ENCODE measurements at places on chromosomes 1 and 21.

DNA sequence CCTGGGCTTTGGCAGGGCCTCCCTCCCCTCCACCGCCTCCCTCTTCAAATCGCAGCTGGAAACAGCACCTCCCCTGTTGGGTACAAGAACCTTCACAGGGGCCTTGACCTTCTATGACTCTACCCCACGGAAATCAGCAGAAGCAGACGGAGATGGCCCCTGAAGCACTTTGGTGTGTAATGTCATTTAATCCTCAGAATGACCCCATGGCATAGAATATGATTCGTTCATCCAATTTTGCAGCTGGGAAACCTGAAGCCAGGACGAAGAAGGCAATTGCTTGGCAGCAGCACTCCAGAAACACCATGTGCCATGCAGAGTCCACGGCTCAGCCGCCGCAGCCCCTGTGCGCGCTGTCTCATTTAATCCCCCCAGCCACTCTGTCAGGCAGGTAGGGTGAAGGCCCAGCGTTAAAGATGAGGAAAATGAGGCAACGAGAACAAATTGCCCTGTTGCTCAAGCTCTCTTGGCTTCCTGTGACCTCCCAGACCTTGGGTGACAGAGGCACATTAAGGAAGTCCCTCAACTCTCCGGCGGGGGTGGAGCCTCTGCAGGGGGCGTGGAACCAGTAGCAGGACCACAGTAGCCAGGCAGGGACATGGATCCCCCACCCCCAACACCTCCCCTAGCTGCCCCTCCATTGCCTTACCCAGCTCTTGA, 25.8 kb upstream of the LAPTM5 start:
- DNase-seq, result no peak

- no peak for DNase-seq
Observed at GRCh38 chr1:4315202-4315601, 339.2 kb upstream of the AJAP1 start.

GRCh38 chr1:243844186-243844585, 5.9 kb downstream of the AKT3 start:
- DNase-seq, result no peak

DNA sequence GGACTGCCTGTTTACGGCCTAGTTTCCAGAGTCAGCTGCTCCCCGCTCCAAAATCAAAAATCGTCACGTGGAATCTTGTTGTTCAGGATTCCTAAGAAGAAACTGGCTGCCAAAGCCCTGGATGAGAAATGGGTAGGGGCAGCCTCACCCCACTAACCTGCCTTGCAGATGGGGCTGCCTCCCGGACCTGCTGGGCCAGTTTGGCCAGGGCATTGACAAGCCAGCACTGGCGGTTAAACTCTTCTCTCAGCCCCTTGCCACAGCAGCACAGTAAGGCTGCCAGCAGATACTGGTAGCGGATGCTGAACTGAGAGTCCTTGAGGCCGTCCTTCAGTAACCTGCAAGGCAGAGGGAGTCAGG, 31.6 kb upstream of the PPP1R15B start:
- no peak for DNase-seq

- no peak for DNase-seq
Observed at GRCh38 chr21:38048167-38048566, 131.9 kb upstream of the KCNJ6 start.
